ENCODE measurements at places on chromosomes 3 and 15.

GRCh38 chr3:30895329-30895728 lies 868 bp upstream of the GADL1 start:
- no peak for DNase-seq

GRCh38 chr15:76391847-76392246 lies 55.3 kb downstream of the ISL2 start:
- DNase-seq = no peak

- no peak for DNase-seq
Observed at GRCh38 chr15:73397461-73397860, 28.7 kb upstream of the HCN4 start.

DNA sequence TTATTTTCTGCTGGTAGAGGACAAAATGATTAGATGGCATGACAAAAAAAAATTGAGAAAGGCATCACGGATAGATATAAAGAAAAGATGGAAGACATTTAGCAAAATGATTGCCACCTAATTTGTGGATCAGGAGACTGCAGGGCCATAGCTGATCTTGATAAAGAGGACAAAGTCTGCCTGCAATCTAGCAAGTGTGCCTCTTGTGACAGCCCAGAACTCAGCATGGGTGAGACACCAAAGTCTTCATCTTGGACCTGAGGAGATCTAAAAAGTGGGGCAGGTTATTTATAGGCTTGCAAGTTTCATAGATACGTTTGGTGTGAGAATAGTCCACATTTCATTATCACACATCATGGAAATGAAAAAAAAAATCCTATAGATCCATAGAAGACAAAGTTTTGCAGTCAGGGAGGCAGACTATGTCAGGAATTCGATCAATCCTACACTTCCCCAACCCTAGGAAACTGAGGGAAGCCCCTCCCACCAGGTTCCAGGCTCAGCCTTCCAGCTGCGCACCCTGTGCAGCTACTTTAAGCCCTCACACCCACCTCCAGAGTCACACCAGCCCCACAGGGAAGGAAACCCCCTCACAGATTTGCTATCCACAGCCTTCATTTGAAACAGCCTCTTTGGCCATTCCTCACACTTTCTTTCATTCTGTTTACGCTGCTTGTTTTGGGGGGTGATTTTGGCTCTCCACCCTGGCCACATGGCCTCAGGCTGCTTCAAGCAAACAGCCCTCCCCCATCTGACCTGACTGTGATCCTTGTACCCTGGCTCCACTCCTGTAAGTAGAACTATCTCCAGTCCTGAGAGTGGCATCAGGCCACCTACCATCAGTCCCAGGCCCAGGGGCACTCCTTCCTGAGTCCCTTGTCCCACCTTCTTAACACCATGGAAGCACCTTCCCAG lies 28.1 kb upstream of the KLHL6 start:
- DNase-seq = no peak

GRCh38 chr3:196620161-196620604 lies 19.3 kb upstream of the NRROS start:
- peak; percentile 81 for DNase-seq

DNA sequence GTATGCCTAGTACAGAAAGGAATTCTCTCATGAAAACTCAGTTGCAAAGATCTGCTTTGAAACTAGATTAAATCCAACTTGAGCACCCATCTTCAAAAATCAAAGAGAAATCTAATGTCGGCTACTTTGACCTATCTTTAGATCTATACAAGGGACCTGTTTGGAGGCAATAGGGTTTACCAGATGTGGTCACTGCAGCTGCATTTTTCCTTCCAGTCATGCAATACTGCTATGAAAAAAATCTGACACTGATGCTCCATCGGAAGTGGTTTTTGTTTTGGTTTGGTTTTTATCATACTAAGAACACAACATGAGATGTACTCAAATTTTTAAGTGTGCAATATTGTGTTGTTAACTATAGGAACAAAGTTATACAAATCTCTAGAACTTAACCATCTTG lies 169.5 kb downstream of the BCHE start:
- DNase-seq = peak; percentile 18

DNA sequence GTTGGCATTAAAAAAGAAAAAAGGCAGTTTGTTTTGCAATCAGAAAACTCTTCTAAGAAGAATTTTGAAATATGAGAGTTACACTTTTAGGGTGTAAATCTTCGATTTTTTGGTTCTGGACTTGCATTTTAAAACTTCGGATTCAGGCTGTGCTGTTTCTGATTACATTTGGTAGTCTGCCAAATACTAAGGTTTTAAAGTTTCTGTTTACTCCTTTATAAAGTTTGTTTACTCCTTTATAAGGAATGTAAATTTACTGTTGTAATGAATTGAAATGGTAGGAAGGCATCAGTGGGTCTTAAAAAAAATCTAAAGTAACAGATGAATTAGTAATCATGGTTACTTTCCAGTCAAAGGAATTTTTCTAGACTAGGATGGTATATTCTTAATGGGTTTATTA lies 14.1 kb downstream of the FXR1 start:
- no peak for DNase-seq

DNA sequence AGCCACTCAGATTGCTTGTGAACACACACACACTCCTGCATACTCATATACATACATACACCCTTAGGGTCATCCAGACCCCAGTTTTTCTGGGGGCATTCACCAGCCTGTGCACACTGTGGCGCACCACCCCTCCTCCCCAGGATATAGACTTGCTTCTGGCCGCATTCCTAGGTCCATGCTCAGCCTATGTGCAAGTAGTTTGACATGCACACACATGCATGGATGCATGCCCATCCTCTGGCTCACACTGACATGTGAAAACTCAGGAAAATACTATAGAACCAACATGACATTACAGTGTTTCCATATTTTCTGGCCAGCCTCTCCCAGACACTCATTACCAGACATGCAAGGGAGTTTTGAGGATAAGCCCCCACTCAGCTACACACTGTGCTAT lies 79.3 kb upstream of the POLG start:
- no peak for DNase-seq

DNA sequence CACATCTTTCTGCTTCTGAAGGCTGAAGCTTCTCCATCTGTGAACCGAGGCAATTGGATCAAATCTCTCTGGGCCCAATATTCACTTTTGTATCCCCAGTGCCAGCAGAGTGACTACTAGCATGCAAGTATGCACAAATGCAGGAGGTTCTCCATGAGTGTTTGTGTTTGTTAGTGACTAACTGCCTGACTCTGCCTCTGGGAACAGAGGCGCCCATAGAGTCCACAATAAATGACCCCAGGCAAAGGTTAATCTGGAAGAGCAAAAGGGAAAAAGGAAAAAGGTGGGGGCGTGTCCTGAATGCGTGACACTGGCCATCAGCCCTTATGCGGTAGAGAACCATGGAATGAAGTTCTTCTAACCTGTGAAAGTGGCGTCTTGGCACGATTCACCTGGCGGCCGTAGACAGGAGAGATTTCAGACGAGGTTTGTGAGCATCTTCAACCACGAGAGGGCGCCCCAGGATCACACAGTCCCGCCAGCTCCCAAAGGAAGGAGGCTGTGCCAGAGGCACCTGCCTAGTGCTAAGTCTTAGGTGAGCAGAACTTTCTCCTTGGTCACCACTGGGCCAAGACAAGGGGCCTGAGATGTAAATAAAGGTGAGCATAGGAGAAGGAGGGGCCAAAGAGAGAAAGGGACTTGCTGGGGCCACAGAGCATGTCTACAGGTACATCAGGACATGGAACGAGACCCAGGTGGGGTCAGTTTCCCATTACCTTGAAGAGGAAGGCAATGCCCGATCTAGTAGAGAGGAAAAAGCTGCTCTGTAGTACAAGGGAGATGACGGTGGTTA lies 44.2 kb downstream of the RBPMS2 start:
- peak; percentile 88 for DNase-seq

- no peak for DNase-seq
Observed at GRCh38 chr3:164377466-164377865, 700.8 kb downstream of the SI start.

GRCh38 chr15:42843699-42844098 lies 76.9 kb downstream of the TTBK2 start:
- no peak for DNase-seq

- DNase-seq = no peak
Observed at GRCh38 chr3:10529809-10530208, 24.4 kb upstream of the ATP2B2 start.

- DNase-seq = peak; percentile 49
Observed at GRCh38 chr3:99645277-99646106, 7.1 kb downstream of the COL8A1 start.

GRCh38 chr3:105368566-105369499 lies 2.1 kb downstream of the ALCAM start:
- DNase-seq = peak; percentile 91

DNA sequence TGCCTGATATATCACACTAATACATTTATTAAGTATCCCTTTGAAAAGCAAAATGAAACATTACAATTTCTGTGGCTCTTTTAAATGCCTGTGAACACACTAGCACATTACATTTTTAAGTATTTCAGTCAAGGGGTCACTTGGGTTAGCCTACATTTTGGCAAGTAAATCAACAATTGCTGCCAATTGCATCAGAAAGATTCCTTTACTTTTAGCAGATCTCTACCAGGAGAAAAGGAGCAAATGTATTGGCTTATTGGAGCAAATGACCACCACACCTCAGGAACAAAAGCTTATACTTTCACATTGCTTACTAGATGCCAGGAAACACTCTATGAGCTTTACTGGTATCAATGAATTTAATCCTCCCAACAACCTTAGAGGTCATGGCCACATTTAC lies 947.1 kb downstream of the FHIT start:
- DNase-seq = no peak

- DNase-seq = no peak
Observed at GRCh38 chr3:44576613-44577012, 8.2 kb upstream of the ZNF660 start.

- no peak for DNase-seq
Observed at GRCh38 chr15:31499953-31500765, 173.5 kb downstream of the KLF13 start.

GRCh38 chr3:62655056-62655690 lies 220.0 kb downstream of the CADPS start:
- no peak for DNase-seq

- DNase-seq = no peak
Observed at GRCh38 chr3:72266016-72266370, 481.0 kb upstream of the PROK2 start.

DNA sequence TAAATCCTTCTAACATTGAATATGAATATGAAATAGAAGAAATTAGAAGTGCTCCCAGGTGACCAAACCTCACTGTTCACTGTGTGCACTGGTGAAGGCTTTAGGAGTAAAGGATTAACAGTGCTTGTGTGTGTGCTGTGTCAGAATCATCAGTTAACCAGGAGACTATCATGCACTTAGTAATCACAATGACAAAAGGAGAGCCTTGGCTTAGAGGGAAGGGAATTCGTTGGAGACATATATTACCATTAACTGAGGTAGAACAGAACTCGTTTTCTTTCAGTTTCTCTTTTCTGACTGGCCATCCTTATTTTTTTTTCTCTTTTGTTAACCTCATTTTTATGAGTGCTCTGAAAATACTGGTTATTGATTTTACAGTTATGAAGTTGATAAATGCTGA lies 213.3 kb upstream of the GBE1 start:
- DNase-seq = peak; percentile 10

GRCh38 chr3:119300991-119301391 lies 6.8 kb downstream of the ARHGAP31 start:
- no peak for DNase-seq

DNA sequence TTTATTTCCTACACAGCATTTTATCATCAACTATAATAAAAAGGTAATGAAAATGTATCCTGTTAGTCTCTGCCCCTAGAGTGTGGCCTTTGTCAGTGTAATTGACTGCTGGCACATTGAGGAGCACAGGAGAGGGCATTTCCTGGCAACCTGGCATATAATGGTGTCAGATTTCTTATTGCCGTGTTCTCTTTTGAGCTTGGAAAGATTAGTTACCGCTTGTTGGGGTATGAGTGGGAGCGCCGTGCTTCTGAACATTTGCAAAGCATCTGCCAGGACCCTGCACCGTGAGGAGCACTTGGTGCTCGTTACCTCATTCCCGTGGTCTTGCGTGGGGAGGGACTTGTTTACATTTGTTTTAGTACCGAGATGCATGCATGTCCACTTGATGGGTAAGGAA lies 124.4 kb downstream of the PTPRG start:
- DNase-seq = no peak

DNA sequence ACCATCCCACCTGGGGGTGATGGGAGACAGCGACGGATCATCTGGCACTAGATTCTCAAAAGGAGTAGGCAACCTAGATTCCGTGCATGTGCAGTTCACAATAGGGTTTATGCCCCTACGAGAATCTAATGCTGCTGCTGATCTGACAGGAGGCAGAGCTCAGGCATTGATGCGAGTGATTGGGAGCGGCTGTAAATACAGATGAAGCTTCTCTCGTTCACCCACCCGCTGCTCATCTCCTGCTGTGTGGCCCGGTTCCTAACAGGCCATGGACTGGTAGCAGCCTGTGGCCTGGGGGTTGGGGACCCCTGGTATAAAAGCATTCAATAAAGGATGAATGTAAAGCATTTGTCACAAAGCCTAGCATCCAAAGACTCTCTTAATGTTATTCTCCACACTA lies 126.8 kb downstream of the FRMD4B start:
- no peak for DNase-seq

DNA sequence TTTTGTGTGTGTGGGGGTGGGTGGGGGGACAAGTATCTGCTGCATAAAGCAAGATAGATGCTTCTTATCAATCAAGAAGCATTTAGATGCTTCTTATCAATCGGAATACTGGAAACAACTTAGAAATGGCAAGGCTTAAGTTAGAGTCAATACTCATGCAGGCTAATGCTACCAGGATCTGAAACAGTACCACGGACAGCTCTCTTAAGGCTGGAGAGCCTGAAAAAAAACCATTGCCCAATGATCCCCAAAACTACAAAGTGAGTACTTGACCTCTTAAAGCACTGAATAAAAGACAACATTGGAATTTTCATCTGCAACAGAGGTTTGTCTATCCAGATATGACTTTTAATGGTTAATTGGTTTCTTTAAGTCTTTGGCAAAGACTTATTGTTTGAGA lies 262.3 kb downstream of the GAP43 start:
- no peak for DNase-seq

DNA sequence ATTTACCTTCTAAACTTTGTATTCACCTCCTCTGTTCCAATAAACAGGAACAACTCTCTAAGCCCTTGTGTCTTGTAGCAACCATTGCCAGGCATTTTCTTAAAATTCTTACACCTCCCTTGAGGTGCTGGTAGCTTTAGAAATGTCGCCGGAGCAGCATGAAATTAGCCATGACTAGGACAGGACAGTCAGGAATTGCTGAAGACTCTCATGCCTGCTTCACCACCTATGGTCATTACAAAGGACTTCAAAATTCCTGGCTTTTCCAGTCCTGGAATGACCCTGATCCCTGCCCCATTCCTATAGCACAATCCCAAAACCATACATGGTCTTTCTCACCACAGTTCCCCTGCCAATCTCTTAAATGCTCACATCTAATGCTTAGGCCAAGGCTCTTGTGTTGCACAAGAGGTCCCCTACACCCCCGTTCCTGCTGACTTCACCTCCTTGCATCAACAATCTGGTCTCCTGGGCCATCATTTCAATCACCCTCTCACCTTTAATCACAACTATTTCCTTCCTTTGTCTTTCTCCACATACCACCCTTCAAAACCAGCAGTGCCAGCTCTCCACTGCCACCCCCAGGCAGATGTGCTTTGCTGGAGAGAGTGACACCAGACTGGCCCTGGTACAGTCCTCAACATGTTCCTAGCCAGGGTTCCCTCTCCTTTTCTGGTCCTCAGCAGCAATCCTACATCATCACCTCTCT lies 113.2 kb upstream of the TJP1 start:
- no peak for DNase-seq

GRCh38 chr15:100201376-100202280 lies 140.1 kb downstream of the ADAMTS17 start:
- DNase-seq = peak; percentile 42
